Stimulated activated CD8-positive, alpha-beta memory T cell treated with anti-CD3 and anti-CD28 coated beads, Interleukin-4, amount 100 ng/mL, for 1 hour (primary cell): ENCODE measurements at places on chromosomes 2 and 18.

DNA sequence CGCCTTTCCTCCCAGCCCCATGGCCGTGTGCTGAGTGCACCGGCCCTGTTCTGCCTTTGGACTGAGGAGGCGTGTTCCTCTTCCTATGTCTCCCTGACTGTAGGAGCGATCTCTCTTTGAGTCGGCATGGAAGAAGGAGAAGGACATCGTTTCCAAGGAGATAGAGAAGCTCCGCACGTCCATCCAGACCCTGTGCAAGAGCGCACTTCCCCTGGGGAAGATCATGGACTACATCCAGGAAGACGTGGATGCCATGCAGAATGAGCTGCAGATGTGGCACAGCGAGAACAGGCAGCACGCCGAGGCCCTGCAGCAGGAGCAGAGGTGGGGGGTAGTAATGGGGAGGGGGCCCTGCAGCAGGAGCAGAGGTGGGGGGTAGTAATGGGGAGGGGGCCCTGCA lies 29.4 kb upstream of the ASB1 start:
- DNase-seq, result no peak

GRCh38 chr2:145551686-145552085 lies 1031.8 kb upstream of the ZEB2 start:
- no peak for DNase-seq

DNA sequence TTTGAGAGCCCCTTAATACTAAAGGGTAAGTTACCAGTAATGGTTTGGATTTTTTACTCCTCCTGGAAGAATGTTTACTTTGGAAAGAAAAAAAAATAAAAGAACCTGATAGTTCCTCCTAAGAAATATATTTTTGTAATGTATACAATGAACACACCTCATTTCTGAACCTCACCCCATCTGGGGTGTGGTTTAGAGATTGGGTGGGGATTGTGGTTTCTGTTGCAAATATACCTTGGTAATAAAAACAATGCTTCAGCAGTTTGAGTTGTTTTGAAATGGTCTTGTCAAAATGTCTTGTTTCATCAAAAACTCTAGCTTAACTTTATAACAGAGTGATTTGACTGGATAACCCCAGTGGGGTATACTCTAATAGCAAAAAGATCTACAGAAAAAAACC lies 448.9 kb upstream of the MEIS1 start:
- no peak for DNase-seq

DNA sequence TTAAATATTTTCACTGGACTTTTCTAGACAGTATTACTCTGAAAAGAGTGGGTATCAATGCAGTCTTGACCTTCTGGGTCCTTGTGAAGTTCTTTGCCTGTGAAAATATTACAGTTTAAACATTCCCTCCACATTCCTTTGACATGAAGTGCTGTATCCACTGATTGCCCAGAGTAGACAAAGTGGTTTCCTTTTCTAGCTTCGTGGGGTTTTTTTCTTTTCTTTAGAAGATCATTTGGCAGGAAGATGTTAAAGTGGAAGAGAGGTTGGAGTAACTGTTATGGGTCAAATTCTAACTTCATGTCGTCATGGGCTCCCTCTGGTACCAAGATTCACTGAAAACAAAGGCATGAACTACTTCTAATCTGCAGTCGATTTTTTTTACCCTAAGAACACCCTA lies 496.9 kb downstream of the EPHA4 start:
- DNase-seq, result no peak

DNA sequence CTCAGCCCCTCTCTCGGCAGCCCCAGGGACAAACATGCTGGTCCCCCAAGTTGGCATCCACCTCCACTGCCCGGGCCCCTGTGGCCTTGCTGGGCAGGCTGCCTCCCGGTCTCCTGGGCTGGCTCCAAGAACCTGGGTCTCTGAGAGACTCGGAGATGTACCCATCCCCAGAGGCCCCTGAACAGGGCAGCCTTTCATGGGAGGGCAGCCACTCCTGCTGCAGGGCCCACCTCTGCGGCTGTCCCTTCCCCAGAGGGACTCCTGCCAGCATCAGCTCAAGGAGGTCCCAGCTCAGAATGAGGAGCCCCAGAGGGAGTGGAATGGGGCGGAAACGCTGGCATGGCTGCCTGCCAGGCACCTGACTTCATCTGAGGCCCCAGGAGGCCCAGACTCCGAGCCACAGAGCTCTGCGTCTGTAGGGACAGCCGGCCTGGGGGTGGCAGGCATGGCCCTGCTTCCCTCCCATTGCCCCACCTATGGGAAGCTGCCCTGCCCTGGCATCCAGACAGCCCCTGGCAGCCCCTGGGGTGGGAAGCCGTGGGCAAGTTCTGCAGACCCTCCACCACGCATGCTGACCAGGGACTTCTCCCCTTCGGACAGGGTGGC lies 857 bp upstream of the CROCC2 start:
- DNase-seq, result no peak

- DNase-seq, result no peak
These were observed 893.5 kb upstream of the ZEB2 start for GRCh38 chr2:145413261-145414030.

- no peak for DNase-seq
These were observed 4.4 kb downstream of the NEB start for GRCh38 chr2:151729837-151730236.

GRCh38 chr2:240787521-240788472 lies 32.2 kb downstream of the KIF1A start:
- no peak for DNase-seq

GRCh38 chr18:45359275-45360009 lies 255.8 kb upstream of the SLC14A2 start:
- DNase-seq, result no peak

- DNase-seq, result no peak
These were observed 39.2 kb upstream of the KIDINS220 start for GRCh38 chr2:8876628-8877027.

GRCh38 chr2:68317971-68318913 lies 1.5 kb downstream of the CNRIP1 start:
- DNase-seq, result no peak

DNA sequence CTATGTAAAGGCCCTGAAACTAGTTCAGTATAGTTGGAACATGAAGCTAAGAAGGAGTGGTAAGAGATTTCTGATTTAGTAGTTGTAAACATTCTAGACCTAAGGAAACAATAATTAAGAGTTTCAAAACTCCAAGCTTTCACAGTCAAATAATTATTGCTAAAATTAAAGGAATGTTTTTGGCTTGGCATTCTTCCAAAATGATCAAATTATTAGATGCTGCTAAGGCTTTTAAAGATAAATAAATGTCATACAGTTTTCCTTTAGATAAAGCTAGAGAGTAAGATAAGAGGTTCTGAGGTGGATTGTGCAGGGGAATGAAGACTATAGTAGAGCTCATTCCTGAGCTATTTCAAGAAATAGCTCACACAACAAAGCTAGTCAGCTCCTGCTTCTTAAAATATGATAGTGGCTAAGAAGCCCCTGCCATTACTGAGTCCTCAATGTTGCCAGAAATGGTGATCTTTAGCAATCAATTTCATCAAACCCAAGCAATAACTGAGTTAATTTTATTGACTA lies 45.3 kb downstream of the ZC3H15 start:
- no peak for DNase-seq
